ENCODE measurements at places on chromosomes 7 and 10. TPM values are rescaled to one million over a fixed set of nuclear protein-coding genes. Genes with fewer than 3 reads are reported as not detected.

CDK1 gene
- total RNA-seq: 193 TPM

TRPV6 gene
- total RNA-seq: not detected

AKR1D1 gene
- not detected for total RNA-seq

PIK3AP1 gene
- total RNA-seq: 1.3 TPM

SGPL1 gene
- total RNA-seq: 48.3 TPM

TRPV5 gene
- not detected for total RNA-seq

SORBS1 gene
- 0.43 TPM for total RNA-seq

DNA sequence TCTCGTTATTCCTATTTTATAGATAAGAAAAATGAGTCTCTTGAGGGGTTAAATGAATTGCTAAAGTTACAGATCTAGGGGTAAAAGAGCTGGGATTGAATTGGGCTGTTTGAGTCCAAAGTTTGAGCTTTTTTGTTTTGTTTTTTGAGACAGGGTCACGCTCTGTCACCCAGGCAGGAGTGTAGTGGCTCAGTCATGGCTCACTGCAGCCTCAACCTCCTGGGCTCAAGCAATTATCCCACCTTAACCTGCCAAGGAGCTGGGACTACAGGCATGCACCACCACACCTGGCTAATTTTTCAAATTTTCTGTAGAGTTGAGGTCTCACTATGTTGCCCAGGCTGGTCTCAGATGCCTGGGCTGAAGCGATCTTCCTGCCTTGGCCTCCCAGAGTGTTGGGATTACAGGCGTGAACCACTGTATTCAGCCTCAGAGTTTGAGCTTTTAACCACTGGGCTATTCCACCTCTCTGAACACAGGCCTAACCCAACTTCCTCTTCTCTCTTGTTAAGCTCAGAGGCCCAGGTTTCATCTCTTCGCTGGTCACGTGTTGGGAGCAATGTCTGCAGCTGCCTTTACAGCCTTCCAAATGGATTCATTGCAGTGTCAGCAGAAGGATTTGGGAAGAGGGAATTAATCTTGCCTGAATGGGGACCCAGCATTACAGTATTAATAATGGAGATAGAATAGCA is 8.0 kb downstream of the SUFU start:
- DNase-seq: no peak

DNA sequence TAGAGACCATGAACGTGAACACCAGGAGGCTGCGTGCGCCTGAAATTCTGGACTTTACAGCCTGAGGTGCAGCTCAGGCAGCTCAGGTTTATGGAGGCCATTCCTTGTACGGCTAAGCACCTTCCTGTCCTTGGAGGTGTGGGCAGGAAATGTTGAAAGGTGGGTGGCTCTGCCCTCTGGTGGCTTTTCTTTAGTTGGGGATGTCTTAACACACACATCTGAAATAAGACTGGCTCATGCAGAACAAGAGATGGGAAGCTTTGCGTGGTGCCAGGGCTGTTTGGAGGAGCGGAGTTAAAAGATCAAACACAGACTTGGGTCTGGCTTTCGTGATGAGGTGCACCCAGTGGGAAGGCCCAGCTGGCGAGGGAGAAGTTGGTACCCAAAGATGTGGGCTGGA is 64.1 kb downstream of the DOCK1 start:
- DNase-seq: no peak

DNA sequence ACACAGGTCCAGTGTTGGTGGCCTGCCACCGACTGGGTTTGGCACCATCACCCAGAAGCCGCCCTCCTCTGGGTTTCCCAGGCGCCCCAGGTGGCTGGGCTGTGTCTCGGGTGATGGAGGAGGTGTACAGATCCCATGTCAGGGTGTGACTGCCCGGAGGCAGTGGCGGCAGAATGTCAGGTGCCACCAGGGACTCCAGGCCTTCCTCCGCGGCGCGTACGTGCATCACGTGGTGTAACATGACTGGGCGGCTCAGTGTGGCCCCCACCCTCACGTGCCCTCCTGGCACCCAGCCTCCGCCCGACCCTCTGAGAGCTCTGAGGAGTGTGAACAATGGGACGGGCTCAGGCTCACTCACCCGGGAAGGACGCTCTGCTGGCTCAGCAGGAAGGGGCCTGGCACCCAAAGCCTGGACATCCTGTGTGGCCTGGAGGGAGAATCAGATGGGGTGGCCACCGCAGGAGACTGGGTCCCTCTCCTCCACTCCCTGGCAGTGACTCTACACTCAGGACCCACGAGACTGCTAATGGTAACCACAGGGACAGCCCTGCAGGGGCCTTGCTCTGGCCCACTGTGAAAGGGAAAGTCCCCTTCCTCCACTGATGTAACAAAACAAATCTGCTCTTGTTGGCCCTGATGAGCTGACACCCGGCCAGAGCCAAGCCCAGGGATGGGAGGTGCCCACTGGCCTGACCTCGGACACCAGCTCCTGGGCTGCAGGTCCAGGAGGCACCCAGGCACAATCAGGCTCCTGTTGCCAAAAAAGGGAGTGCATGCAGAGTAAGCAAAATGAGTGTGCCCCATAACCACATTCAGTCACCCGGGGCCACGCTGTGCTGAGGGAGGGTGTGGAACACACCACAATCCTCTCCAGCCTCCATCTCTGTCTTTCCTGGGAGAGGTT is 164.8 kb downstream of the PRKAG2 start:
- no peak for DNase-seq

GRCh38 chr10:17891435-17891834 is 60.3 kb upstream of the SLC39A12 start:
- DNase-seq: peak; percentile 14

DNA sequence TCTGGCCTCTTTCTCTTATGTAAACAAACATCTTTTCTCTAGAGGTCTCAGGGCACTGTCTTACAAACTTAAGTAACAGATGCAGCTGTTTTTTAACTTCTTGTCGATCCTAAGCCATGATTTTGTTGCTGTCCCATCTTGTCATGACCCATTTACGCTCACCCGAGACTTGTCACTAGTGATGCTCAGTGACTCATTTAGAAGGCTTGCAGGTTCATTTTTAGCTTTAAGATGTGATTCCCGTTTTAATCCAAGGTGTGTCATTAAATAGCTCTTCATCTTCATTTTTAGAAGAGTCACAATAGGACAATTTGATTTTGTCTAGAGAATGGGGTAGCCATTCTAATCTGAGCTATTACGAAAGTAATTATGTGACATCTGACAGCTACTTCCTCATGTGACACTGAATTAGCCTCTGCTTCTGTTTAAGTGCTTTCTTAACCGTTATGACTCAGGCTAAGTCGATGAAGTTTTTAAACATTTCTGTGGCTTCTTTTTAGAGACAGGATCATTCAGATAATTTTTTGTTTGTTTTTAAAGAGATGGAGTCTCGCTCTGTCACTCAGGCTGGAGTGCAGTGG is 42.7 kb downstream of the SPDYE5 start:
- DNase-seq: no peak

DNA sequence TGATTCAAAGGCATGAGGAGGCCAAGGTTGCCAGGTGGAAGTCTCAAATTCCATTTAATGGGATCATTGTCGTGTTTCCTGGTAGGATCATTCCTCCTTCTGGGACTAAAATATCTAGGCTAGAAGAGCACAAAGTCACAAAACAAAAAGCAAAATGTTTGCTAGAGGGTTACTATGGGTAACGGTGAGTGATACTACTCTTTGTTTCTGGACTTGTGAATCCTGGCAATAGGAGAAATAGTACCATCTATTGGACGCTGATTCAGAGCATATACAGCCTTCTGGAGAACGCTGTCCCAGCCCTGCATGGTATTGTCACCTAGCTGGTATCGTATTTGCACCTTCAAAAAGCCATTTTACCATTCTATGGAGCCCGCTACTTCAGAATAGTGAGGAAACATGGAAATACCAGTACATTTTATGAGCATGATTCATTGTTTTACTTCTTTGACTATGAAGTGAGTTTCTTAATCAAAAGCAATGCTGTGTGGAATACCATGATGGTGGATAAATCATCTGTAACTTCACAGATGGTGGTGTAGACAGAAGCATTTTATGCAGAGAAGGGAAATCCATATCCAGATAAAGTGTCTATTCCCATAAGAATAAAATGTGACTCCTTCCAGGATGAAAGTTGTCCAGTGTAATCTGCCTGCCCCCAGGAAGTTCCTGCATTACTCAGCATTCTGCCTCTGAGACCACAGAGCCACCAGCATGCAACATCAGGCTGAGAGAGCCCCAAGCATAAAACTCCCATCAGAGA is 361.0 kb downstream of the ETV1 start:
- DNase-seq: no peak

GRCh38 chr10:63683223-63683622 is 162.0 kb downstream of the REEP3 start:
- no peak for DNase-seq

GRCh38 chr10:110373059-110373458 is 68.3 kb upstream of the SMNDC1 start:
- no peak for DNase-seq

GRCh38 chr7:4561795-4562194 is 120.3 kb upstream of the FOXK1 start:
- DNase-seq: no peak

GRCh38 chr7:2757361-2757903 is 69.4 kb downstream of the AMZ1 start:
- no peak for DNase-seq

DNA sequence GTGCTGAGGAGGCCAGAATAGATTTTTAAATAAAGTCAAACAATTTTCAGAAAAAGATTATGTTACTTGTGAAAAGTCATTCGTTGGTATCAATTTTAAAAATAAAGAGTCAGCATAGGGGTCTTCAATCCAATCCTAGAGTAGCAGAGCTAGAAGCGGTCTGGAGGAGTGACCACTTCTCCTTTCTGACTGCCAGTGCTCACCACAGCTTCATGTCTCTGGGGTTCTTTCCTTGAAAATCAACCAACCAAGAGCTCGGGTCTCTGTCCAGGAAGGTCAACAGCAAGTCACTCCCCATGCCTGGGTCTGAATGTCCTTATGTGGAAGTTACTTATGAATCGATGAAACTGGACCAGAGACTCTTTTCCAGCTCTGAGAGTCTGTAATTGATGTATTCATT is 14.3 kb downstream of the PTPRN2 start:
- DNase-seq: no peak
